CD4-positive, alpha-beta T cell treated with Interleukin-6 at 100 ng/mL for 8 hours (primary cell): ENCODE measurements at places on chromosomes 7 and 10.

- DNase-seq = no peak
Observed at GRCh38 chr10:95284807-95285206, 6.0 kb downstream of the PDLIM1 start.

DNA sequence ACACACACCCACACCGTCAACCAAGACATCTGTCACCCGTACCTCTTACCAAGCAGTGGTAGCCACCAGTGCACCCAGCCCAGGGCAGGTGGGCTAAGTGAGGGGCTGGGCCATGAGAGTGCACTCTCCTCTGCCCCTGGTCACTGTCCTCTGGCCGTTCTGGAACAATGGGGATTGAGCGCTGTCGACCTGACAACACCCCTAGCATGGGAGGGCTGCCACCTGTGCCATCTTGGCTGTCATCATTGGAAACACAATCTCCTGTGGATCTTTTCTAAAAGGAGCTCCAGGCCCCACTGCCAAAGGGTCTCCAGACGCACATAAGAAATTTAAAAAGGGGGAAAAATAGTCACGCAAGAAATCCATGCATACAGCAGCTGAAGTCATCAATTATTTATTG lies 80.1 kb downstream of the CTBP2 start:
- DNase-seq = no peak

DNA sequence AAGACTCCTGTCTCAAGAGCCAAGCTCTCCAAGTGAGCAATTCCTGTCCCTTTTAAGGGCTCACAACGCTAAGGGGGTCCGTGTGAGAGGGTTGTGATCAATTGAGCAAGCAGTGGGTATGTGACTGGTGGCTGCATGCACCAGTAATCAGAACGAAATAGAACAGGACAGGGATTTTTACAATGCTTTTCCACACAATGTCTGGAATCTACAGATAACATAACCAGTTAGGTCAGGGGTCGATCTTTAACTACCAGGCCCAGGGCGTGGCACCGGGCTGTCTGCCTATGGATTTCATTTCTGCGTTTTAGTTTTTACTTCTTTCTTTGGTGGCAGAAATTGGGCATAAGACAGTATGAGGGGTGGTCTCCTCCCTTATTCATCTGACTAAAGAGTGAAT lies 54.9 kb upstream of the SP4 start:
- no peak for DNase-seq

DNA sequence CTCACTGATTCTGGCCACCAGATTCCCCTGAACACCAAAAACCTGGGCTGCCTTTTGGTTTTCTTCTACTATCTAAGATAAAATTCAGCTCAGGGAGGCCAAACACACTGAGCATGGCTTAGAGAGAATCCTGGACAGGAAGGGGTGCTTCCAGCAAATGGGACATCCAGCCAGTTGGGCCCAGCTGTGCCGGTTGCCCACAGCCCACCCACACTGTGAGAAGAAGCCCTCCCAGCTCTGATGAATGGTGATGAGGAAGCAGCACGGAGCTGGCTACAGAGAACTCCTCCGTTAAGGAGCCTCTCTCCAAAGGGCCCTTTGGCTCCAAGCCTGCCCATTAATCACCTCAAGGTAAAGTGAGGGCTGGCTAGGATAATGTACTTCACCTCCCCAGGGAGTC lies 15.9 kb downstream of the LRRC18 start:
- DNase-seq = no peak

DNA sequence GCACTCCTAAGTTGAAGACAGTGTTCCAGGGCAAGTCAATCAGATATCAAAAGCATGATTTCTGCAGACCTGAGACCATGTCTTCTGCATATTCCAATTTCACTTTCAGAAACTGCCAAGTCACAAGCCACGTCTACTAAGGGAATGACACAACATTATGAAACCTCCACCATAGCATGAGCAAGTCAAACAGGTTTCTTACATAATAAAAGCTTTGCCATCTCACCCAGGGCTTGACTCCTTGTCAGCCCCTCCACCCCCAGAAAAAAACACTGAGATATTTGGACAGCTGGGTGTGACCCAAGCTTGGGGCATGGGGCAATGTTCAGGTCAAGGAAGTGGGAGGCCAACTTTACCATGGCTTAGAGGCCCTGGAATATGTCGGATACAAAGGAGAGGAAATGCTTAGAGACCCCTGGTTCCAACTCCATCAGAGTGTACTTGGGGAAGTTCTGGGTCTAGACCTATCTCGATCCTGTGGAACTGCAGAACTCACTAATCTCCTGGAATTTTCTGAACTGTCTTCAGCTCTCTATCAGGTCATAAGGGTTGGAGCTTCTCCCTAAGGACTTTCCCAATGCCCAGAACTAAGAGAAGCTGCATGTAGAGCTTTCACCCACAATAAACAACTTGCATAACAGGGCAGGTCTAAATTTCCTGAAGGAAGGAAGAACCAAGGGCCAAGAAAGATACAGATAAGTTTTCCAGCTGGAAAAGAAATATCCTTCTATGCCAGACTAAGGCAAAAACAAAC lies 80.6 kb upstream of the NAMPT start:
- no peak for DNase-seq

DNA sequence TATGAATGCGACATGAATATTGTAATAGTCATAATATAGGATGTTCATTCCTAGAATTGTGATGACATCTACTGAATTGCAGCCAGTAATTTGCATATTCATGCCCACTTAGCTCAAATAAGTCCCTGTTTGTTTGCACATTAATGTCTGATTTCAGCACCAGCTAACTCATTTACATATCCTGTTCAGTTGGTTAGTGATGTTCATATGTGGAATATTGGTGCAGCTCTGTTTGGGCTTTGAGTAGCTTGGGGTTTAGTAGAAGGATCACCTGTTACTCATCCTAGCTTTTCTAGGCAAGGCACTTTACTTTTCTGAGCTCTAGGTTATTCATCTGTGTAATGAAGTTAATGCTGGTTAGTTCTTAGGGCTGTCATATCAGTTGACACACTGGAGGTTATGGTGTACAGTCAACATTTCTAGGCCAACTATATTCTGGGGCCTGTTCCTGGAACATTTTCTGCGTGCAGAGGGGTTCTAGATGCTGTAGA lies 238.4 kb downstream of the EXOC4 start:
- DNase-seq = no peak

- no peak for DNase-seq
Observed at GRCh38 chr10:21402606-21403083, 122.8 kb downstream of the SKIDA1 start.

DNA sequence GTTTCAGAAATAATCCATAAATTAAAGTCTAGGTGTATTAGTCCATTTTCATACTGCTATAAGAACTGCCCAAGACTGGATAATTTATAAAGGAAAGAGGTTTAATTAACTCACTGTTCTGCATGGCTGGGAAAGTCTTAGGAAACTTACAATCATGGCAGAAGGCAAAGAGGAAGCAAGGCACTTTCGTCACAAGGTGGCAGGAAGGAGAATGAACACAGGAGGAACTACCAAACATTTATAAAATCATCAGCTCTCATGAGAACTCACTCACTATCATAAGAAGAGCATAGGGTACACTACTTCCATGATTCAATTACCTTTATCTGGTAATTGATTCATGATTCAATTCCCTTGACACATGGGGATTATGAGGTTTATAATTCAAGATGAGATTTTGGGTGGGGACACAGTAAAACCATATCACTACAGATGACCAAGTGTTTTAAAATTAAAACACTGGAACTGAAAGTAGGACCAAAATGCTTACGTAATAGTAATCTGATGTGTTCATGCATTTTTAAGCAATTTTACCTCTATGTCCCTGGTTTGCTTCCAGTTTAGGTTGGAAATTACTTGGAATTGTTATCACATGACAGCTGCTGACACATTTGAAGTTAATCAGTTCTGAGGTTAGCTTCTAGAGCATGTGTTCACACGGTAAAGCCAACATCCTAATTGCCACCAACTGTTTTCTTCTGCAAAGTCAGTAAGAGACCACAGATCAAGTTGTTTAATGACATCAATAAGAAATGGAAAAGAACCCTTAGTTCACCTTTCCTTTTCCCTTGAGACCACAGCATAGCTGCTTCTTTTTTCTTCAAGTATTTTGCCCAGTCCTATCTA lies 48.4 kb upstream of the SEMA3C start:
- DNase-seq = no peak

DNA sequence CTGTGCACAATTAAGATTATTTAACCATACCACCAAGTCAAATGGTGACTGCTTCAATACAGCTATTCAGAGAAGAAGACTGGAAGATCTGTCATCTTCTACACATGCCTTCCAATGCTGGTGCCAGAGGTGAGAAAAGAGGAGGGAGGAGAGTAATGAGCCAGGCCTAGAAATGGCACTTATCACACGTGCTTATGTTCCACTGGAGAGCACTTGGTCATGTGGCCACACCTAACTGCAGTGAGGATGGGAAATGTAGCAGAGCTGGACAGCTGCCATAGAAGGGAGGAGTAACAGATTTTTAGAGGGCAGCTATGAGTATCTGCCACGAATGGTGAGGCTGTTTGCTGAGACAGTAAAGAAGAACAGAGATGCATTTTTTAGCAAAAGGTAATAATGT lies 77.1 kb downstream of the MPLKIP start:
- DNase-seq = no peak
